ENCODE measurements at places on chromosomes 3 and 15.

DNA sequence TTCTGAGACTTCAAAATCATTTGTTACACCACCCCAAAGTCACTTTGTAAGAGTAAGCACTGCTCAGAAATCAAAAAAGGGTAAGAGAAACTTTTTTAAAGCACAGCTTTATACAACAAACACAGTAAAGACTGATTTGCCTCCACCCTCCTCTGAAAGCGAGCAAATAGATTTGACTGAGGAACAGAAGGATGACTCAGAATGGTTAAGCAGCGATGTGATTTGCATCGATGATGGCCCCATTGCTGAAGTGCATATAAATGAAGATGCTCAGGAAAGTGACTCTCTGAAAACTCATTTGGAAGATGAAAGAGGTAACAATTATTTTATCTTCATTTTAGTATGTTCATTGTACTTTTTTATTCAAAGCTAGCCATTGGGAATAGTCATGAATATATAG is 32.6 kb downstream of the BLM start:
- no peak for DNase-seq

DNA sequence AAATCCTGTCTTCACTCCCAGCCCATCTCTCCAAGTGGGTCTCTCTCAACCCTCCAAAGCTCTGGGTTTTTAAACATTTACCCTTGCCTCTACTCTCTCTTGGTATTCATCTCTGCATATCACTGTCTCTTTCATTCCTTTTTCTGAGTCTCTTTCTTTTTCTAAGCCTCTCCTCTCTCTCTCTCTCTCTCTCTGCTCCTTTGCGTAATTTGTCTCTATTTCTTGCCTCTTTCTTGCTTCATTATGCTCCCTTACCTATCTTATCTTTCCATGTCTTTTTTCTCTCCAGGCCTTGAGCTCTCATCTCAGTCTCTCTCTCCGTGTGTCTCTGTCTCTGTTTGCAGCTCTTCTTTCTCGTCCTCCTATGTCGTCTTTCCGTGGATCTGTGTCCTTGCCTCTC is 678 bp upstream of the SCAMP5 start:
- DNase-seq = no peak

DNA sequence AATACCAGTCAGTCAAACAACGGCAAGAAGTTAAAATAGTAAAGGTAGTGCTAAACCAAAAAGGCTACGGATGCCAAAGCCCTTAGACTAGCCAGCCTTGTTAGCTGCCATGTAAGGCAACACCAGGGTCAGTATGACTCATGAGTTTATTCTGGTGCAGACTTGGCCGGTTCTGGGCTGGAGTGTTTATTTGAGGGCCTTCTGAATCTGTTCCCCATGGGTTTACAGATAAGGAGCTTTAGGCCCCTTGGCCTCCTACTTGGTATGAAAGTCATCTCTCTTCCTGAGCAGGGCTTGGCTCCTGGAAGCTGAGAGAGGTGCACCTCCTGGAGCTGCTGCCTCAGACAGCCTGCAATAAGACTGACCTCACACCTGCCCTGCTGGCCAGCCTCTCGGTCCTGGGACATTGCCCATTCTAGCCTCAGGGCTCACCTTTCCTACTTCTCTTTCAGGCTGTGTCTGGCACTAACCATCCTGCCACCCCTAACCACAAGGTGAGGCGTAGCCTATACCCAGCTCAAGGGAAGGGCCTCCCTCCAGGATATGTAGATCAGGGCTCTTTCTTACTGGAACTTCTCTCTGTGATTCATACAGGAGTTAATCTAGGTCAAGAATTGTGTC is 10.4 kb upstream of the RTP1 start:
- peak; percentile 92 for DNase-seq

DNA sequence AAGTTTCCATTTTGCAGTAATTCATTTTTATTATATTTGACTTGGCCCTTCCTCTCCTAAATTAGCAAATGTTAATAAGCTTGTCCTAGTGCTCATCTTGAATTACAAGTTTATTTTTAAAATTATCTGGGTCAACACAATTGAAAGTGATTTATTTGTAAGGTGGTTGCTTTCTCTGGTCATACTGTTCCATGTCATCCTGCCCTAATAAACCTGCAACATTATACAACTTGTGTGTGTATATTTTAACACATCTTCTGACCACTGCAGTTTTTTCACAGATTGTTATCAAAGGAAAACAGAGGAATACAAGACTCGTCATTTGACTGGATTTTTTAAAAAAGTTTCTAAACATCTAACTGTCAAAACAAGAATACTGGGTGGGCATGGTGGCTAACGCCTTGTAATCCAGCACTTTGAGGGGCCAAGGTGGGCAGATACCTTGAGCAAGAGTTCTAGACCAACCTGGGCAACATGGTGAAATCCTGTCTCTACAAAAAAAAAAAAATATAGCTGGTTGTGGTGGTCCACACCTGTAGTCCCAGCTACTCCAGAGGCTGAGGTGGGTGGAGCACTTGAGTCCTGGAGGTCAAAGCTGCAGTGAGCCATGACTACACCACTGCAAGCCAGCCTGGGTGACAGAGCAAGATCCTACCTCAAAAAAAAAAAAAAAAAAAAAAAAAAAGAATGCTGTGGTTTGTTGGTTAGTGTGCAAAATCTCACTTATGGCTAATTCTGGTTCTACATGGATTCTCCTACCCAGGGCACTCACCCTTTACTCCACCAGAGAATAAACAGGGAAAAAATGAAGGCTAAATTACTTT is 5.0 kb upstream of the LRRFIP2 start:
- no peak for DNase-seq

GRCh38 chr3:194824100-194824499 is 138.4 kb downstream of the FAM43A start:
- DNase-seq = peak; percentile 23

DNA sequence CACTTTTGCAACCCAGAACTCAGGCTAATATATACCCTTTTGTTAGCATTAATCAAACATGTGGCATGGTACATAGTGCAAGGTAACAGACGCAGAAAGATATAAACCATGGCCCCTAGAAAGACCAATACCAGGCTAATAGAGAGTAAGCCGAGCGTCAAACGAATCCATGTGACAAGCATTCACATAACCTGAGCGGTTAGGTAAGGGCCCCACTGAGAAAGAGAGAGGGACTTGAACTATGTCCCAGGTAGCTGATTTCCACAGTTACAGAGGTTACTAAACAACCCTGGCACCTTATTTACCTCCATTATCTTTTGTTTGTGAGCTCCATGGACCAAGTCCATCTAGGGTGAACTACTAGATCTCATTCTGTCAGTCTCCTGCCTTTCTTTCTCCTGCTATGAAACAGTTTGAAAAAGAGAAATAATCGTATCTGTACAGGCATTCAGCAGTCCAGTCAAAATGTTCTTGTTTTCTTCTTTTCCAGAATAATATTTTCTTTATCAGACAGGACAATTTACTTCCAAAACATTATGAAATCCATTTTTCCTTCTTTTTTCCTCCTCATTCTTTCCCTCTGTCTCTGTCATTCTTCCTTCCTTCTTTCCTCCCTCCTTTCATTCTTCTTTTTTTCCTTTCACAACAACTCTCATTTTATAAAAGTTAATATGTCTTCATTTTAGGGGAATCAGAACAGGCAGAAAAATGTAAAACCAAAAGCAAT is 30.5 kb upstream of the TNFSF10 start:
- no peak for DNase-seq

GRCh38 chr3:157672061-157672460 is 168.8 kb upstream of the VEPH1 start:
- DNase-seq = no peak

GRCh38 chr3:97952280-97952679 is 20.0 kb downstream of the RIOX2 start:
- DNase-seq = peak; percentile 78

DNA sequence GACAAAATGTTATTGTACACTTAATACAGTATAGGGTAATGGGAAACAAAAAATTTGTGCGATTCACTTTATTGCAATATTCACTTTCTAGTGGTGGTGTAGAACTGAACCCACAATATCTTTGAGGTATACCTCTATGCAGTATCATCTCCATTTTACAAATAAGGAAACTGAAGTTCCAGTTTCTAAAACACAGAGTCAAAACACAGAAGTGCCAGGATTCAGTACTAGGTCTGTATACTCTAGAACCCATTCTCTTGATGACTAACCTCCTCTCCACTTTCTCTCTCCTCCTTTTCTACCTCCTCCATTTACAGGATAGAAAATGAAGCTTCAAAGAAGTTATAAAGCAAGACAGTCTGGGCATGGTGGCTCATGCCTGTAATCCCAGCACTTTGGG is 62.2 kb downstream of the MB21D2 start:
- DNase-seq = no peak

GRCh38 chr3:2823437-2824211 is 286.6 kb downstream of the IL5RA start:
- no peak for DNase-seq

GRCh38 chr3:197465197-197465995 is 90.4 kb downstream of the BDH1 start:
- no peak for DNase-seq

DNA sequence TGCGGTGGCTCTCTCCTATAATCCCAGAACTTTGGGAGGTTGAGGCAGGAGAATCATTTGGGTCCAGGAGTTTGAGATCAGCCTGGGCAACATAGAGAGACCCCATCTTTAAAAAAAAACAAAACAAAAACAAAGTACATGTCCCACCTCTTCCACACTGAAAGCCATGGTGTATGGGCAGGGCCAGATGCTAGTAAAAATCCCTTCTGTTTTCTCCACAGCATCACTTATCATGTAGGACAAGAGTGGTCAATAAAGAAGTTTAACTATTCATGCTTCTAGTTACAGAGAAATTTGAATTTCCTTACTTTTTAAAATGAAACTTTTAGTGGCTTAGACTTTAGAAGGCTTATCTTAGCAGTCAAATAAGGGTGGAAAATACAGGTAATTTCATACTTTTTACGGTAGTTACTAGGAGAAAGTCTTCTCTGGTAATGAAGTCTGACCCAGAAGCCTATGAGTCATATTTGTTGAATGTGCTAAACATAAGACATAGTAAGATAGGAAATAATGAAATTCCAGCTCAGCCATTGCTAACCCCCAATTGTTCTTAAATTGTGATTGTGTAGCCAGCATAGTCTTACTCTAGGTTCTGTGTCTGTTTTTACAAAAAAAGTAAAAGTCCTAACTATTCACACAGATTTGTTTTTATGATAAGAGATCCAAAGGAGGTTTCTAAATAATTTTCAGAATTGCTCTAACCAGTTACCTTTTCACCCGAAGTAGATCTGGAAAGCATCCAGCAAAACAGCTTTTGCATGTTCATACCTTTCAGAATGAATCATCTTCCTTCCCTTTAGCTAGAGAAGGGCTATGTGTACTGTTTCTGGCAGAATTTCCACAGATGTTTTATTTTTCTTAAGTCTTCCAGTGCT is 16.4 kb upstream of the ZNF609 start:
- peak; percentile 91 for DNase-seq

DNA sequence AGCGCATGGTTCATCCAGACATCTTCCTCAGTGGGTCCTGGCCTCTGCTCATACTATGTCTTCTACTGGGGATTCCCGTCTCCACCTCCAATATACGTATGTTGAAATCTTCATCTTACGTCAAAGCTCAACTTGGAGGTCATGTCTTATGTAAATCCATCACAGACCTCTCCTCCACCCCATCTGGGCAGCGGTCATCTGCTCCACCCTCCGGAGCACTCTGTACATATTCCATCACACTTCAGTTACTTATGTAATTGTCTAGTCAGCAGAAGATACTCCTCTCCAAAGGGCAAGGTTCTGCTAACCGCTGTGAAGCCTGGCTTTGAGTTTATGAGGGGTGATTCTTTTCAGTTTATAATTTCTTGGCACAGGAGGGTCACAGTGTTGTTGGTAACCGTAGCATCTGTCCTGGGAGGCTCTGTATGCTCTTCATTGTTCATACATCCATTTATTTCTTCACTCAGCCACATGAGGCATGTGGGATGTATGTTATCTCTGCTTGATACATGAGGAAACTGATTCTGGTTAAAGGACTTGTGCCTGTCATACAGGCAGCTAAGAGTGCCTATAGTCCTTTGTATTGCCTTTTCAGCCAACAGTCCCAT is 22.1 kb downstream of the MAP2K1 start:
- DNase-seq = no peak

- peak; percentile 49 for DNase-seq
Observed at GRCh38 chr3:118772547-118773011, 262.1 kb downstream of the IGSF11 start.

- DNase-seq = peak; percentile 52
Observed at GRCh38 chr15:94951538-94951937, 720.2 kb downstream of the MCTP2 start.

- DNase-seq = no peak
Observed at GRCh38 chr3:151740581-151740980, 6.9 kb downstream of the AADACL2 start.

GRCh38 chr3:98725352-98725751 is 37.8 kb upstream of the ST3GAL6 start:
- no peak for DNase-seq

DNA sequence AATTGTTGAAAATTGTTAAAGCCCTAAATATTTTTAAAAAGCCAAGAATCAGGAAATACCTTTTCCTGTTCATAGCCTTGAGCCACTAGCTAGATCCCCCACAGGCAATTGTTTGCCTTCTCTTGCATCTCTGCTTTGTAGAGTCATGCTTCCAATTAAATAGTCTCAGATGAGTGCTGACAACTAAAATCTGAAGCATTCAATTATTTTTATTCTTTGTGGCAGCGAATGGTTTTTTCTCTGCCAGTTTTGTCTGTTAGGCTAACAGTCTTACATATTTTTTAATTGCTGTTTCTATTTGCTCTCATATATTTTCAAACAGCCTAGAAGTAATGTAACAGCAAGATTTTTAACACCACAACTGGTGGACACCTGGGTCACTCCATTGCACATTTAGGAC is 277.1 kb upstream of the GBE1 start:
- DNase-seq = no peak

DNA sequence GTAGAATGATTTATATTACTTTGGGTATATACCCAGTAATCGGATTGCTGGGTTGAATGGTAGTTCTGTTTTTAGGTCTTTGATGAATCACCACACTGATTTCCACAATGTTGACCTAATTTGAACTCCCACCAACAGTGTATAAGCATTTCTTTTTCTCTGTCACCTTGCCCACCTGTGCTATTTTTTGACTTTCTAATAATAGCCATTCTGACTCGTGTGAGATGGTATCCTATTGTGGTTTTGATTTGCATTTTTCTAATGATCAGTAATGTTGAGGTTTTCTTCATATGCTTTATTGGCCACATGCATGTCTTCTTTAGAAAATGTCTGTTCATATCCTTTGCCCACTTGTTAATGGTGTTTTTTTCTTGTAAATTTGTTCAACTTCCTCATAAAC is 340.8 kb downstream of the PLOD2 start:
- no peak for DNase-seq

- DNase-seq = no peak
Observed at GRCh38 chr3:21524133-21524532, 226.9 kb downstream of the ZNF385D start.

DNA sequence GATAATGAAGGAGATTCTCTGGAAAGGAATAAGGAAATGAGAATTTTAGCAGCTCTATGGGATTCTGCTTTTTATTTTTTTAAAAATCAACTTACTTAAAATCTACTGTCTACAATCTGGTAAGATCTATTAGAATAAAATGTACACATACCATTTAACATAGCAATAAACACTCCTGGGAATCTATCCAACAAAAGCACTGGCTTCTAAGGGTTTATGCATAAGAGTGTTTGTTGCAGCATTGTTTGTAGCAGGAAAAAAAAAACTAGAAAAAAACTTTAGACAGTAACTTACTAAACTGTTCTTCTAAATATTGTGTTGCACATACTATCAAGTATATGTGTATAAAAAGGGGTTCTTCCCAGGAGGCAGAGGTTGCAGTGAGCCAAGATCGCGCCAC is 15.7 kb upstream of the RBP1 start:
- DNase-seq = peak; percentile 53
